ENCODE measurements at places on chromosomes 16 and 17.
A peak's percentile ranks its signal among the peaks of the same experiment; 100 is the strongest.

- DNase-seq = no peak
Measured at GRCh38 chr17:55175788-55176427, 88.9 kb upstream of the HLF start.

DNA sequence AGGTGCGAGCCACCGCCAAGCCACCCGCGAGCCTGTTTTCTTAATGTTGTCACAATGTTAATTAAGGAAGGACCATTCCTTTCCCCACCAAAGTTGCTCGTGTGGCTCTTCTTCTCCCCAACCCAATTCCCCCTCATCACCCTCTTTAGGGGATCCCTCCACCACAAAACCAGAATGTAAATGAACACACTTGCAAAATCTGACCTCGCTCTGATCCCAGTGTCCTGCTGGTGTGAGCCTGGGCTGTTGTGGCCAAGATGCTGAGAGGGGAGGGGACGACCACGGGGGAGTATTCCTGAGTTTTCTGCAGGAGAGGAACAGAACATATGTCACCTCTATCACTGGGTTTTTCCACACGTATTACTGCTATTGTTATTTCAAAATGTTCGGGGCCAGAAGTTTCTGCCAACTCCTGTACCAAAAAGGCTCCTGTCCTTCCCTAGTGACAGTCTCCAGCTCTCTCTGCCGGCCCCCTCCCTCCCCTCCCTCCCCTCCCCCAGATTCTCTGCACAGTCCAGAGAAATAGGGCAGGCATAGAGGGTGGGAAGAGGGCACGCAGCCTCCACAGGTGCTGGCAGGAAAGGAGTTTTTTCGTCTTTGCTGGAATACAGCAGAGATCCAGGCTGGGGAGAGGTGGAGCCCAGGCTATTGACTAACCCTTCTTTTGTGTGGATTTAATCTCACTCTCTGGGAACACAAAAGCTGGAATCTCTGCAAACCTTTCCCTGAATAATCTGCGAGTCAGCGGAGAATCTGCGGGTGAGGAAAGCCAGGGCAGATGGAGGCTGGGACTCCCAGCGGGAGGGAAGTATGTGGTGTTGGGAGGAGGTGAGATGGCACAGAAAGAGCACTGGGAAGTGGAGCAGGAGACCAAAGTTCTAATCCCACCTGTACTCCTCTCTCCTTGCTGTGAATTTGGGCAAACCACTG, 4.5 kb upstream of the CA4 start:
- DNase-seq = no peak

DNA sequence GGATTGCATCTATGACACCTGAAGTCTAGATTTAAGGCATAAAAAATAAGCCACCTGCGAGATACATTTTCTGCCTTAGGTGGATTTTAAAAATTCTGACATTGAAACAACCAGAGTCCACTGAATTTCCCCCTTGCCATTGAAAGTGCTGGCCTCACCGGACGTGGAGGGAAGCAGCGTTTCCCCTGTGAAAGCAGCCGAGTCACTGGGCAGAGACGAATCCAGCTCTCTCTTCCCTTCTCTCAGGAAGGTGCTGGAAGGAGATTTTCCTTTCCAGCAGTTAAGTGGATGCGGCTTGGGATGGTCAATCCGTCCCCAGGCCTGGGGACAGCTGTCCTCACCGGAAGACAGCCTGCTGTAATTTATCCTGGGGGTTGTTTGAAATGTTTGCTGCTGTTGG, 270.9 kb upstream of the FOXF1 start:
- no peak for DNase-seq

GRCh38 chr17:17387498-17388362, 84.6 kb downstream of the NT5M start:
- no peak for DNase-seq

DNA sequence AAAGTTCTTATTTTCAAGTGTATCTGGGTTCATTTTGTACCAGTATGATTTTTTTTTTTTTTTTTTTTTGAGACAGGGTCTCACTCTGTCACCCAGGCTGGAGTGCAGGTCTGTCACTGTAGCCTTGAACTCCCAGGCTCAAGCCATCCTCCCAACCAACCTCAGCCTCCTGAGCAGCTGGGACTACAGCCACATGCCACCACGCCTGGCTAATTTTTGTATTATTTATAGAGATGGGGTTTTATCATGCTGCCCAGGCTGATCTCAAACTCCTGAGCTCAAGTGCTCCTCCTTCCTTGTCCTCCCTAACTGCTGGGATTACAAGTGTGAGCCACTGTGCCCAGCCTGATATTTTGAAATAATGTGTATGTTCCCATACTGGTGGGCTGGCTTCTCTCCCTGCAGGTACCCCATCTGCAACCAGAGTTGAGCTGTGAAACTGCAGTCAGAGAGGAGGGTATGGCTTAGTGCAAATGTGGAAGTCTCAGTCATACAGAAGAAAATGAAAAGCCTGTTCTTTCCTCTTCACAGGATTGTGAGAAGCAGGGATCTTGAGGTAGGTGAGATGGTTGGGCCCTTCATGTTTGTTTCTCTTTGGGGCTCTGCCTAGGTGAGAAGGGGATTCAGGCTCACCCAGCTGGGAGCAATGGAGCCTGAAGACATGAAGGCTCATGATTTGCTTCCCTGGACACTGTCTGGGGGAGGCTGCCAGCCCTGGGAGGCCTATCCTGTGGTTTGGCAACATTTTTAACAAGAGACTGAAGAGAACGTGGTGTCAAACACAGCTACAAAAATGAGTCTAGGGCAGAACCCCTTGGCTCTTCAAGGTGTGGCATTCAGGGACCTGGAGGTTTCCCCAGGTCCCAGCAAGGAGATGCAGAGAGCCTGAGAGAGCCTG, 41.3 kb upstream of the SIAH1 start:
- DNase-seq = no peak

DNA sequence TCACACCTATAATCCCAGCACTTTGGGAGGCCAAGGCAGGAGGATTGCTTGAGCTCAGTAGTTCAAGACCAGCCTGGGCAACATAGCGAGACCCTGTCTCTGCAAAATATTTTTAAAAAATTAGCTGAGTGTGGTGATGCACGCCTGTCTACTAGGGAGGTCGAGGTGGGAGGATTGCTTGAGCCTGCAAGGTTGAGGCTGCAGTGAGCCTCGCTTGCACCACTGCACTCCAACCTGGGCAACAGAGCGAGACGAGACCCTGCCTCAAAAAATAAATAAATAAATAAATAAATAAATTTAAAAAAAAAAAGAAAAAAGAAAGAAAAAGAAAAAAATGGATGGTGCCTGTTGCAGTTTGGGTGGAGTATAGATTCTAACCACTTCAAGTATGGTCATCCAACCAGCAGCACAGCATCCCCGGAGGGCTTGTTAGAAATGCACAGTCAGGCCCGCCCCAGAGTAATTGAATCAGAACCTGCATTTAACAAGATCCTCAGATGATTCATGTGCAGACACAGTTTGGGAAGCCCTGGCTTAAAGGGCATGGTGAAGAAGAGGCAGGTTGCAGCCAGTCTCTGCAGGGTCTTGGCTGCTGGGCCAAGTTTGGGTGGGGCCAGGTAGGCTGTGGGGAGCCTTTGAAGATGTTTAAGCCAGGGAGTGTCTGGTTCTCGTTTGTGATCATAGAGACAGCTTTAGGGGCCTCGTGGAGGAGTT, 40.8 kb downstream of the MRC2 start:
- DNase-seq = no peak

DNA sequence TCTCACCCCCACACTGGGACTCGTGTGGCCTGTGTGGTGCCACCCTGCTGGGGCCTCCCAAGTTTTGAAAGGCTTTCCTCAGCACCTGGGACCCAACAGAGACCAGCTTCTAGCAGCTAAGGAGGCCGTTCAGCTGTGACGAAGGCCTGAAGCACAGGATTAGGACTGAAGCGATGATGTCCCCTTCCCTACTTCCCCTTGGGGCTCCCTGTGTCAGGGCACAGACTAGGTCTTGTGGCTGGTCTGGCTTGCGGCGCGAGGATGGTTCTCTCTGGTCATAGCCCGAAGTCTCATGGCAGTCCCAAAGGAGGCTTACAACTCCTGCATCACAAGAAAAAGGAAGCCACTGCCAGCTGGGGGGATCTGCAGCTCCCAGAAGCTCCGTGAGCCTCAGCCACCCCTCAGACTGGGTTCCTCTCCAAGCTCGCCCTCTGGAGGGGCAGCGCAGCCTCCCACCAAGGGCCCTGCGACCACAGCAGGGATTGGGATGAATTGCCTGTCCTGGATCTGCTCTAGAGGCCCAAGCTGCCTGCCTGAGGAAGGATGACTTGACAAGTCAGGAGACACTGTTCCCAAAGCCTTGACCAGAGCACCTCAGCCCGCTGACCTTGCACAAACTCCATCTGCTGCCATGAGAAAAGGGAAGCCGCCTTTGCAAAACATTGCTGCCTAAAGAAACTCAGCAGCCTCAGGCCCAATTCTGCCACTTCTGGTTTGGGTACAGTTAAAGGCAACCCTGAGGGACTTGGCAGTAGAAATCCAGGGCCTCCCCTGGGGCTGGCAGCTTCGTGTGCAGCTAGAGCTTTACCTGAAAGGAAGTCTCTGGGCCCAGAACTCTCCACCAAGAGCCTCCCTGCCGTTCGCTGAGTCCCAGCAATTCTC, 27.4 kb downstream of the STH start:
- no peak for DNase-seq

GRCh38 chr17:77778636-77779489, 179.6 kb upstream of the TNRC6C start:
- DNase-seq = no peak

DNA sequence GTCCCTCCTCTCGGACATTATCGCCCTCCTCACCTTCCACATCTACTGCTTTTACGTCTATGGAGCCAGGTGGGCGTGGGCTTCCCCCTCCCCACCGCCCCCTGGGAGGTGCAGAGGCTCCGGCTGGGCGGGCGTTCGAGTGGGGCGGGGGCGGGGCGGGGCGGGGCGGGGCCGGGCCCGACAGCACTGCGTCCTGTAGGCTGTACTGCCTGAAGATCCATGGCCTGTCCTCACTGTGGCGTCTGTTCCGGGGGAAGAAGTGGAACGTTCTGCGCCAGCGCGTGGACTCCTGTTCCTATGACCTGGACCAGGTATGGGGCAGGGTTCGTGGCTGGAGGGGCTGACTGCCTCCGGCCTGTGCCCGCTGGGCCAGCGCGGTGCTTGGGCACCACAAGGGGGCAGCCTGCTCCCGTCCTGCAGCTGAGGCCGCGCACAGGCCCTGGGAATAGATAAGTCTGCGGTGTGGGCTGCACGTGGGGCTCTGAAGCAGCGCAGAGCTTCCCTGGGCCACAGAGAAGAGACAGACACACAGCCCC, 9.2 kb downstream of the PIGQ start:
- no peak for DNase-seq

GRCh38 chr16:2664574-2664982, 17.7 kb upstream of the KCTD5 start:
- no peak for DNase-seq

DNA sequence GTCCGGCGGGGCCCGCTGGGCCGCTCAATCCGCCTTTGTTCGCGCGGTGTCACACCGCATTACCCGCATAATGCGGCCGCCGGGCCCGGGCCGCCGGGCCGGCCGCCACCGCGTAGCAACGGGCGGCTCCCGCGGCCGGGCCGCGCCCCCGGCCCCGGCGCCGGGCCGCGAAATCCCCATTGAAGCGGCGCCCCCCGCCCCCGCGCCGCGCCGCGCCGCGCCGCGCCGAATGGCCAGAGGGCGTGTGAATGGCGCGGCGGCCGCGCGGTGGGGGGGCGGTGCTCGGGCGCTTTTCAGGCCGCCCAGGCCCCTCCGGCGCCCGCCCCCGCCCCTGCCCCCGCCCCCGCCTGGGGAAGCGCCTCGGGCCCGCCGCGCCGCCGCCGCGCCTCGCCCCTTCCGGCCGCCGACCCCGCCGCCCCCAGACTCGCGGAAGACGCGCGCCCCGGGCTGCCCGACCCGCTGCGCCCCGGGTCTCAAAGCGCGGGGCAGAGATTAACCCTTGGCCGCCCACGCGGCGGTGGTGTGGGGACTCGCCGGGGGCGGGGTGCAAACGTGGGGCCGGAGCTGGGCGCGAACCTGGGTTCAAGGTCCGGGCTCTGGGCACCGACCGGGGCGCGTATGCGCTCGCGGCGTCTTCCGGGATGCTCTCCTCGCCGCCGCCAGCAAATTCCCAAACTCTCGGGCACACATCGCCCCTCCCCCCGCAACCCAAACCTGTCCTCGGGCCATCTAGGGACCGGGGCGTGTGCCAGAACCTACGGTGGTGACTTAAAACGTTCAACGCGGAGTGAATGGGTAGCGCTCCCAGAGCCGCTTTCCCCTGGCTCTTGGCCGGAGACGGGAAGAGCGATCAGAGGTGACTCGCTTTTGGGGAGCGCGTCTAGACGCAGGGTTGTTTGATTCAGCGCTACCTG, 46.7 kb downstream of the WNT3 start:
- no peak for DNase-seq

DNA sequence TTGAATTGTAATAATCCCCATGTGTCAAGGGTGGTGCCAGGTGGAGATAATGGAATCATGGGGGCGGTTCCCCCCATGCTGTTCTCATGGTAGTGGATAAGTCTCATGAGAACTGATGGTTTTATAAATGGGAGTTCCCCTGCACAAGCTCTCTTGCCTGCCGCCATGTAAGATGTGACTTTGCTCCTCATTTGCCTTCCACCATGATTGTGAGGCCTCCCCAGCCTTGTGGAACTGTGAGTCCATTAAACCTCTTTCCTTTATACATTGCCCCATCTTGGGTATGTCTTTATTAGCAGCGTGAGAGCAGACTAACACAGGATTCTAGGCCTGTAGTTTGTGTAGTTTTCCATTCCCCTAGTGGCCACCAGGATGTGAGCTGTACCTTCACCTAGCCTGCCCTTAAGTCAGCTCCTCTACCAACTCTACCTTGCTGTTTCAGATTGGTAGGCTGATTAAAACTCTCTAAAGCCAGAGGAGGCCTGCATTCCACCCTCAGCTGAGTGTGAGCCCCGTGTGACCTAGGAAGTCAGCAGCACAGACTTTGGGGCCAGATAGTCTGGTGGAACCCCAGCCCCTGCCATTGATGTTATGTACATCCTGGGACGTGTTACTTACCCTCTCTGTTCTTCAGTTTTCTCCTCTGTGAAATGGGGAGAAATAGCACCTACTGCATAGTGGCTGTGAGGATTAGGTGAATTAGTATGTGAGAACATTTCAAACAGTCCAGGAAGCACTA, 252.4 kb upstream of the CACNG5 start:
- DNase-seq = no peak

- DNase-seq = no peak
Measured at GRCh38 chr17:45748731-45749310, 35.3 kb upstream of the CRHR1 start.

- peak; percentile 23 for DNase-seq
Measured at GRCh38 chr17:50626037-50626574, 8.6 kb upstream of the ABCC3 start.

- no peak for DNase-seq
Measured at GRCh38 chr17:77281904-77282367, 141.2 kb downstream of the SEC14L1 start.

DNA sequence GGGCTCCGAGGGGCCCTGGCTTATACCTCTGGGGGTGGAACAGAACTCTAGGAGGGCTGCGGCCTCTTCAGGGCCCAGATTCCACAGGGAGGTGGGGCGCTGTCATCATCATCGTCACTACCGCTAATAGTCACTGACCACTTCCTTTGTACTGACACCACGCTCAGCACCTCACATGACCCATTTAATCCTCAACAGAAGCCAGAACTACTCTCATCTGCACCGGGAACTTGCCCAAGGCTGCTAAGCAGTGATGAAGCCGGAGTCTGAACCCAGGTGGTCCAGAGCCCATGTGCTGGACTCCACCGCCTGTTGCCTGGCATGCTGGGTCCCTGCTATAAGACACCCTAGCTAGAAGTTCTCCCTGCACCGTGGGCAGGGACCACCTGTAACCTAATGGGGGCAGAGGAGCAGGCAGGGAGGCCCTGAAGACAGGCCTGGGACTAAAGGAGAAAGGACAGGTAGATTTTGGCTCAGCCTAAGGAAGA, 12.0 kb downstream of the UNC13D start:
- no peak for DNase-seq

All from stimulated activated CD4-positive, alpha-beta T cell treated with anti-CD3 and anti-CD28 coated beads, Interleukin-1b, Interleukin-23, amount 100 ng/mL, for 1 hour (primary cell).